Inflammatory macrophage treated with lipopolysaccharide for 1 hour (primary cell): ENCODE measurements at places on chromosomes 6 and 20.

DNA sequence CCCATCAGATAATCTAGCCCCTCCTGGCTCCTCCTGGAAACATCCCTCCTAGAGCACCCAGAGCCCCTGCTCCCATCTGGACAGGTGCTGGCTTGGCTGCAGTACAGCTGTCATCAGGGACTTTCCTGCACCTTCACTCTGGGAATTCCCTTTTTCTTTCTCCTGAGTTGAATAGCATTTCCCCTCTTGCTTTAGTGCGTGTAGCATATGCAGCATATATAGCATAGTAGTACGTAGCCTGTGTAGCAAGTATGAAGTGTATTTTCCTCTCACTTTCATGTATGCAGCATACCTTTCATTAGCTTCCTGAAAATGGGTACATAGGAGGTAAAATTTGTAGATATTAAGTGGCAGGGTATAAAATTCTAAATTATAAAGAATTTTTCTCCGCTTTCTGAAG lies 352.9 kb downstream of the ESR1 start:
- DNase-seq = no peak

DNA sequence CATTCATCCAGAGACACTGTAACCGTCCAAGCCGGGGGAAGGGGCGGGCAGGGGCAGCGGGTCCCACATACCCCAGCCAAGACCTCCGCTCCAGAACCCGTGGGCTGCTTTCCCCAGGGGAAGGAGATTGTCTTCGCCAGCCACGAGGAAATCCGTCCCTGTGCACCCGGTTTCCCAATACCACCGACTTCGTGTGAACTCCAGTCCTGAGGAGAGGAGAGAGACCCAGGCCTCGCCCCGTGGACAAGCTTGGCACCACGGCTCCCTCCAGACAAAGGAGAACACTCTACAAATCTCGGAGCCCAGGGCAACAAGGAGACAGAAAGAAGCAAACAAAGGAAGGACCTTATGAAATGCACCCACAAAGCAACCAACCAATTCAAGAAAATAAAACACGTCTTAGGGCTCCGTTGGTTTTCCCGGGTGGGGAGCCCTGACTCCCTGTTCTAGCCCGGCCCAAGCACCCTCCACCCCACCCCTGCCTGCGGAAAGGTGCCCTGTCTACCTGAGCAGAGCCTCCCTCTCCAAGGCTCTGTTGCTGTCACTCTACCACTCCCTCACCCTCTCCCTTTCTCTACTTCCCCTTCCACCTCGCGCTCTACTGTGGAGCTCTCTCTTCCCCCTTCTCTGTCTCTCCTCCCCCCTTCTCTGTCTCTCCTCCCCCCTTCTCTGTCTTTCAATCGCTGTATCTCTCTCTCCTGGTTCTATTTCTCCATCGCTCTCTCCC lies 1382.8 kb upstream of the DEFB115 start:
- no peak for DNase-seq

- DNase-seq = no peak
These were observed 31.9 kb downstream of the VAPB start for GRCh38 chr20:58420798-58421496.

GRCh38 chr20:63434599-63435378 lies 37.7 kb downstream of the KCNQ2 start:
- peak; percentile 81 for DNase-seq

- DNase-seq = no peak
These were observed 5.9 kb downstream of the IP6K3 start for GRCh38 chr6:33740794-33741193.

- DNase-seq = peak; percentile 11
These were observed 73.8 kb upstream of the ECI2 start for GRCh38 chr6:4209196-4209595.

DNA sequence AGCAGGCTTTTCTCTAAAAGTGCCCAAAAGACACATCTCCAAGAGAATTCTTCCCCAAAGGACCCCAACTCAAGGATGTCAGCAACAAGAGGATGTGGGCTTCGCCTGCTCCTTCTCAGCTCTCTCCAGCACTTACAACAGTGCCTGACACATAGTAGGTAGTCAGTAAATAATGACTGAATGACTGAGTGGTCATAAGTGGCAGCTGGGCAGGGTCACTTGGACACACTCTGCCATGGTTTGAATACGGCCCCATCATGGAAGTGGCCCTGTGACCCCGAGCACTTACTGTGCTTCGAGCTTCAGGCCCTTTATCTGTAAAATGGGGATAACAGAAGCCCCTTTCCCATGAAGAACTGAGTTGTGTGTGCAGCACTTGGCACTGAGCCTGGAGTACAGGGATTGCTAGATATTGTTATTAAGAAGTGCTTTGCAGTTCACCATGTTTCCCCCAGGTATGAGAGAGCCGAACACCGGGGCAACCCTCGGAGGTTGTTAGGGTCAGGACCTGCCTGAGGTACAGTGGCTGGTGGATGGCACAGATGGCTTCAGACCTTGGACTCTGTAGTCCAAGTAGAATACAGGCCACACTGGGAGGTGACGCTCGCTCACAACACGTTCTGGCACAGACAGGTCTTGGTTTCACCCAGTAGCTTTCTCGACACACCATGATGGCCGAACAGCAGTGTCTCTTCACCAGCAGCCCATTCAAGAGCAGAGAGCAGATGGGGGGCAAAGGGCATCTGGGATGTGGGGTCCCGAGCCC lies 56.0 kb downstream of the NOL4L start:
- no peak for DNase-seq

GRCh38 chr6:12324099-12324498 lies 33.9 kb downstream of the EDN1 start:
- no peak for DNase-seq

GRCh38 chr6:10478187-10479040 lies 42.7 kb upstream of the GCNT2 start:
- DNase-seq = peak; percentile 16

DNA sequence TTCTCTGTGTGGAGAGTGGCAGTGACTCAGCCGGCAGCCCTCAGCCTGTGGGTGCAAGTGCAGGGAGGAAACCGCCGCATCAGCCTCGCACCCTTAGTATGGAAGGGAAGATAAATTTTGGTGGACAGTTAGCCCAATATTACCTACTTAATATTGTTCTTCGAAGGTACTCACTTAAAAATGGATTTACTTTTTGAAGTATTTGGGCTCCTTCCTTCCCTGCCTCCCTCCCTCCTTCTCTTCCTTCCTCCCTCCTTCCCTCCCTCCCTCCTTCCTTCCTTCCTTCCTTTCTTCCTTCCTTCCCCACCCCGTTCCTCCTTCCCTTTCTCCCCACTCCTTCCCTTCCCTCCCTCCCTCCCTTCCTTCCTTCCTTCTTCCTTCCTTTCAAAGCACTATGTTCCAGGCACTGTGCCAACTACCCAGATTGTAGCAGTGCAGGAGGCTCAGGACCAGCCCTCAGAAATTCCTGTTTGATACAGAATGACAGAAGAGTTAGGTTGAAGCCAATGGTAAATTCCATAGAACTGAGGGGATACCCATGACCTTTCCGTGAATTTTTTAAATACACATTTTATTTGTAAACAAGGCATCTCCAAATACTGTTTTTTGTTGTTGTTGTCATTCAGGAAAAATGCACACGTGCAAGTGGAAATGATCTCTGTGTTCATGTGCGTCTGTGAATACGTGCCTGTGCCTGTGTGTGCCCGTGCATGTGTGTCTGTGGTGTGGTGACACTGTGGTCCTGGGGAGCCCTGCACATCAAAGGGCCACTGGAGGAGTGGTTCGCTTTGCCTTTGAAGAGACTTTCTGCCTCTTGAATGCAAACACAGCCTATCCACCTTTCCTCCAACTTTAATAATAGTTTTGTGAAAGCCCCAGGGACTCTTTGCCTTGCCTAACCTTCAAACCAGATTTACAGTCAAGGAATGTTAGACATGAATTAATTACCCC lies 141.7 kb downstream of the EDN3 start:
- no peak for DNase-seq

DNA sequence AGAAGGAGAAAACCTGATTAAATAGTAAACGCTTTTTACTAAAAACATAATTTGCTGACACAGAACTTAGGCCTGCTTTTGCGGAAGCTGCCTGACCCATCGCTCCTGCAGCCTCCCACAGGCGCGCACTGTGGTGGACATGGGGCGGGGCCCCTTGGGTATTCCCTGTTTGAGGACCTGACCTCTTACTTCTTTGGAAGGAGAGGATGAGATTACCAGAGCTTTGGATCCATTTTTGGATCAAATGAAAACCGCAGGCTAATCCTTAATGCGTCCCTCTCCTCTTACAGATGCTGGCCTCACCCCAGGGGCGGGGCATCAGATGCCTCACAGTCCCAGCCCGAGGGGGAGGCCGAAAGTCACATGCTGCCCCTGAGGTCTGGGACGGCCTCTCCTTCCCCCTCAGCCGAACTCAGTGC lies 151.0 kb downstream of the SCML4 start:
- no peak for DNase-seq

GRCh38 chr6:34671367-34671766 lies 25.2 kb downstream of the ILRUN start:
- peak; percentile 49 for DNase-seq

- no peak for DNase-seq
These were observed 4.3 kb downstream of the LAMP5 start for GRCh38 chr20:9518576-9519175.

DNA sequence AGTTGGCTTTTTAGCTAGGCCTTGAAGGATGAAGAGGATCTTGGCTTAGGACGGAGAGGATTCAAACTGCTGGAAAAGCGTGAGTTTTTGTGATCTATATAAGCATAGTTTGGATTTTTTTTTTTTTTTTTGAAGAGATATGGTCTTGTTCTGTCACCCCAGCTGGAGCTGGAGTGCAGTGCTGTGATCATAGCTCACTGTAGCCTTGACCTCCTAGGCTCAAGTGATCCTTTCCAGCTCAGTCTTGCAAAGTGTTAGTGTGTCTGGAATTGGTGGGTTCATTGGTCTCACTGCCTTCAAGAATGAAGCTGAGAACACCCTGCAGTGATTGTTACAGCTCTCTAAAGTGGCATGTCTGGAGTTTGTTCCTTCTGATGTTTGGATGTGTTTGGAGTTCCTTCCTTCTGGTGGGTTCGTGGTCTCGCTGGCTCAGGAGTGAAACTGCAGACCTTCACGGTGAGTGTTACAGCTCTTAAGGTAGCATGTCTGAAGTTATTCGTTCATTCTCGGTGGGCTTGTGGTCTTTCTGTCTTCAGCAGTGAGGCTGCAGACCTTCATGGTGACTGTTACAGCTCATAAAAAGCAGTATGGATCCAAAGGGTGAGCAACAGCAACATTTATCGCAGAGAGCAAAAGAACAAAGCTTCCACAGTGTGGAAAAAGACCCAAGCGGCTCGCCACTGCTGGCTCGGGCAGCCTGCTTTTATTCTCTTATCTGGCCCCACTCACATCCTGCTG lies 37.5 kb upstream of the NUP153 start:
- no peak for DNase-seq

DNA sequence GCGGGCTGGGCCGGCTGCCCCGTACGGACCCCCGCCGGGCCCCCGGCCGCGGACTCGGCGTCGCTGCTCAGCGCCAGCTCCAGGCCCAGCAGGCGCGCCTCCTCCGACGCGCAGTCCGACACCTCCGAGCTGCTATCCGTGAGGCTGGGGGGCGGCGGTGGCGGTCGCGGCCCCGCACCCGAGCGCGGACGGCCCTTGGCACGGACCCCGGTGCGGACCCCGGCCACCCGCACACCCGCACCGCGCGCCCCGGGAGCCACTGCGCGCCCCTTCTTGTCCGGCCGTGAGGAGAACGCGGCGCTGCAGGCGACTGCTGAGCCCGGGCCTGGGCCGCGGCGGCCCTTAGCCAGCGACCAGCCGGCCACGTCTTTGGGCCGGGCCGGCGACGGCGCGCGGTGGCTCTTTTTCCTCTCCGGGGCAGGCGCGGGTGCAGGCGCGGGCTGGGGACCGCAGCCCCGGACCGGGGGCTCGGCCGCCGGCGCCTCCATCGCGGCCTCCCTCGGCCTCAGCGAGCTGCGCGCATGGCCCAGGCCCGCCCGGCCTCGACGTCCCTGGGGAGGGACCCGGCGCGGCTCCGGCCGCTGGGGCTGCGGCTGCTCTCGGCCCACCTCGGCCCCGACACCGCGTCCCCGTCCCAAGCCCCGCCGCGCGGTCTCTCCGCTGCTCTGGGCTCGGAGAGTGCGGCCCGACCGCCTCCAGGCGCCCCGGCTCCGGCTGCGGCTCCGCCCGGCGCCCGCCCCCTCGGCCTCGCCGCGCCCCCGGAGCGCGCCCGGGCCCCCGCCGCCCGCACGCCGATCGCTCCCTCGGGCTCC lies 12.9 kb upstream of the TLDC2 start:
- DNase-seq = peak; percentile 17

DNA sequence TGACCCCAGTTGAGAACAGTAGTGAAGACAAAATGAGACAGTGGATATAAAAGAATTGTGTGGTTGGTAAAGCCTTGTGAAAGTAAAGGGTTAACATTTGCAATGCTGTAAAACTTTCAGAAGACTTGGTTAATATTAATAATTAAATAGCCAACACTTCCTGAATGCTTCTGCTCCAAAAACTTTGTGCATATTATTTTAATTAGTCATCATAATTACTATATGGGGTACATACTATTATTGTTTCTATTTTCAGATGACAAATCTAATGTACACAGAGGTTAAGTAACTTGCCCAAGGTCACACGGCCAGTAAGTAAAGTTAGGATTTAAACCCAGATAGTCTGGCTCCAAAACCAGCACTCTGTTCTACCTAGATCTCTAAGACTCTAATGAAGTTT lies 291.3 kb downstream of the OGFRL1 start:
- no peak for DNase-seq

DNA sequence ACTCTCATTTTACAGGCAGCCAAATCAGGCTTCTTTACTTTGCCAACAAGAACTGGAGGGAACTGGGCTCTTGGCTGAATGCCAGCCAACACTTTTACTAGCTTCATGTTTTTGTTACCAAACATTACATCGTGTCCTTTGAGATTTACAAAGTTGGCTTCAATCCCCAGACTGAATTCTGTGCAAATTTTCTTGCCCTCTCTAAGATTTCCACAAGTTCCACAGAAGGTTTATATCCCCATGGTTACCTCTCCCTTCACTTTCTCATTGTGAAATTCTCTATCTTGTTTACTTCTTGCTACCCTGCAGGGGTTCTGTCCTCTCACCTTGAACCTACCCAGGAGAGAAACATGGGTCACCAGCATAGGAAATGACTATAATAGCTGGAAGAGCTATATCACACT lies 37.6 kb upstream of the PLCB1 start:
- DNase-seq = peak; percentile 10

GRCh38 chr6:35076997-35077712 lies 64.0 kb downstream of the TCP11 start:
- no peak for DNase-seq

- peak; percentile 40 for DNase-seq
These were observed 31.9 kb downstream of the STK35 start for GRCh38 chr20:2133318-2134183.

- DNase-seq = no peak
These were observed 348.4 kb downstream of the TPBG start for GRCh38 chr6:82711971-82712370.

DNA sequence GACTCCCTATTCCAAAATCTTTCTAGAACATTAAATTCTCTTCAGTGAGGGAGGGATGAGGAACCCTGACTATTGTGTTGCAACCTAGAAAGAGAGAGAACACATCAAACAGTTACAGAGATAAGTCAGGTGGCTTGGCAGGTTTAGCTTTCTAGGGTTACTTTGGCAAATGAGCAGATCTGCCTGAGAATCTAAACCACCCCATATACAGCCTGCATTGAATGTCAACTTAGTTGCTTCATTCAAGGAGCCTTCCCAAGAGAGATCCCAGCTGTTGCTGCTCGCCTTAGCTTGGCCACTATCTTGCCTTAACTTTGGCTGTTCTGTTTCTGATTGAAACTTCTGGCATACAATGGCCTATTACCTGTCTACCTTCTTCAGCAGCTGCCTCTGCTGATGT lies 74.7 kb upstream of the TCF21 start:
- no peak for DNase-seq

- no peak for DNase-seq
These were observed 14.2 kb downstream of the VEGFA start for GRCh38 chr6:43784049-43784855.

GRCh38 chr20:2417213-2417541 lies 36.5 kb downstream of the TGM6 start:
- DNase-seq = no peak
